D341Med (cell line): ENCODE measurements at places on chromosomes 5 and 9.

GRCh38 chr5:28603869-28604268 is 1565.5 kb upstream of the CDH9 start:
- no peak for DNase-seq

- no peak for DNase-seq
Measured at GRCh38 chr5:43298443-43298842, 14.8 kb downstream of the HMGCS1 start.

- no peak for DNase-seq
Measured at GRCh38 chr5:32138839-32139493, 35.2 kb downstream of the GOLPH3 start.

DNA sequence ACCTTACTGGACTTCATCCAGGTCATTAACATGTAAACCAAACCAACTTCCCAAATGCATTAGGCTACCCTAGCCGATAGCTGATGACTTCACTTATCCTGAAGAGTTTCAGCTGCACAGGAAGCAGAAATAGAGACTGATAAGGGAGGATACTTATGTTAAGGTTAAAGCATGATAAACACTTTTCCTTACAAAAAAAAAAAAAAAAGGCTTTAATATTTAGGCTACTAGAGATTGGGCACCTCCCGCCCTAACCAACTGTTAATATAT is 1.6 kb upstream of the MEF2C start:
- DNase-seq = no peak

GRCh38 chr9:98899408-98900056 is 44.2 kb upstream of the COL15A1 start:
- DNase-seq = no peak

DNA sequence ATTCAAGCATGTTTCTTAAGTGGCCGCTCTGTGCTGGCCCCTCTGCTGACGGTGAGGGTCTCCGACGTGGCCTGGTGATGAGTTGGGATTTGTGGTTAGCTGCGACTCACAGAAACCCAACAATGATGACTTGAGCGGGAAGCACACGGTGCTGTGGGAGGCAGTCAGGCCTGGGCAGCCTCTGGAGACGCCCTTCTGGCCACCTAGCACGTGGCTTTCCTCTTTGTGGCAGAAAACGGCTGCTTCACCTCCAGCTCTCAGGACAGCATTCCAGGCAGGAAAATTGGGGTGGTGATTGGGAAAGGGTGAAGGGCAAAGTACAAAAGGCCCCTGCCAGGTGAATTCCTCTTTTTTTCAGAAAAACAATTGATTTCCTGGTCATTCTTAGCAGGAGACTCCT is 17.5 kb upstream of the IER5L start:
- no peak for DNase-seq

- no peak for DNase-seq
Measured at GRCh38 chr5:138064526-138064925, 19.3 kb upstream of the WNT8A start.

- DNase-seq = no peak
Measured at GRCh38 chr5:93887678-93888077, 146.3 kb upstream of the POU5F2 start.

GRCh38 chr5:39505363-39505762 is 80.6 kb upstream of the DAB2 start:
- DNase-seq = no peak
